ENCODE measurements at places on chromosomes 11 and 22.

DNA sequence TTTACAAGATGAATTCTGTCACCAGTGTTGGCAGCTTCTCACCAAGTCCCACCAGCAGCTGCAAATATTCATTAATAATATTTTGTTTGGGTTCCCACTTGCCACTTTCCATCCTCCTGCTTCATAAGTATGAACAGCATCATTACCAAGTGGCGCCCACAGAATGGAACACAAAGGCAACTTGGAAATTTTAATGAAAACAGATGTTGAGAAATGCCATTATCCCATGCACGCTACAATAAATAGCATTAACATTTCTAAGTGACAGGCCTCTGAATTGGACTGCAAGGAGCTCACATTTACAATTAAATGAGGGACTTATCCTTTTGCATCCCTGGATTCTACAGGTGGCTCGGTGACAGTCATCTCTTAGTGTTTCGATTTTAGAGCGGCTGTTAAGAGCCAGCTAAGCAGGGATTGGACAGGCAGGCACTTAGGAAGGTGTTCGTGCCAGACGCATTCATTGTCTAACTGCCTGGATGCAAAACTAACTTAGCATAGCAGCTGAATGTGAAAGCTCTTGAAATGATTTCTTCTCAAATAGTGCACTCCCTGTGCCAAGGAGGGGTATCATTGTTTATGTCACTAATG lies 170.3 kb downstream of the KIRREL3 start:
- no peak overlapping the region for H3K27ac ChIP-seq
- no peaks in the 10 kb centered on the region for H3K4me1 ChIP-seq
- no peaks in the 10 kb centered on the region for H3K36me3 ChIP-seq
- DNase-seq = no peak
- no peaks in the 10 kb centered on the region for H3K27me3 ChIP-seq

- H3K4me3 ChIP-seq = no peak overlapping the region
- H3K4me1 ChIP-seq = no peaks in the 10 kb centered on the region
- no peaks in the 10 kb centered on the region for H3K27me3 ChIP-seq
- no peak overlapping the region for H3K27ac ChIP-seq
- H3K36me3 ChIP-seq = peaks cover 61% of the 10 kb centered on the region
Observed at GRCh38 chr11:20095189-20095588, 65.1 kb downstream of the DBX1 start.

- H3K4me1 ChIP-seq = no peaks in the 10 kb centered on the region
- H3K36me3 ChIP-seq = no peaks in the 10 kb centered on the region
- no peak overlapping the region for H3K27ac ChIP-seq
- H3K27me3 ChIP-seq = no peaks in the 10 kb centered on the region
Observed at GRCh38 chr22:17412232-17412631, 43.0 kb downstream of the CECR2 start.

GRCh38 chr11:126246636-126247035 lies 22.1 kb downstream of the SRPRA start:
- no peak for DNase-seq
- peaks cover 32% of the 10 kb centered on the region for H3K36me3 ChIP-seq
- H3K27ac ChIP-seq = no peak overlapping the region
- no peaks in the 10 kb centered on the region for H3K4me1 ChIP-seq
- H3K4me3 ChIP-seq = no peak overlapping the region

DNA sequence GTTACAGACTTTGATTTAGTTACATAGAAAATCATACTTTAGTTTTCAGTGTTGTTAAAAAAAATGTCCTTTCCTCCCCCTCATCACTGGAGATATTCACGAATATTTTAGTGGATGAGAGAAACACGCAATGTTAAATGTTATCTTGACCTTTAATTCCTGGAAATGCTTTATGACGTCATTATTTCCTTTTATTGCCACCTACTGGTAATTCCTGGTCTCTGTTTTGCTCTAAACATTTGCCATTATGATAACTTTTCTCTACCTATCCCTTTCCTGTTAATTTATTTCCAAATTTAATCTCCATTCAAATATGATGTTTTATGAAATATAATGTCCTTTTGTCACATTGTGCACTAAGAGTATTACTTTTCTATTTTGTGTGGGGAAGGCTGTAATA lies 770.6 kb downstream of the FAM181B start:
- H3K4me1 ChIP-seq = no peaks in the 10 kb centered on the region
- H3K27me3 ChIP-seq = no peaks in the 10 kb centered on the region
- H3K4me3 ChIP-seq = no peak overlapping the region

DNA sequence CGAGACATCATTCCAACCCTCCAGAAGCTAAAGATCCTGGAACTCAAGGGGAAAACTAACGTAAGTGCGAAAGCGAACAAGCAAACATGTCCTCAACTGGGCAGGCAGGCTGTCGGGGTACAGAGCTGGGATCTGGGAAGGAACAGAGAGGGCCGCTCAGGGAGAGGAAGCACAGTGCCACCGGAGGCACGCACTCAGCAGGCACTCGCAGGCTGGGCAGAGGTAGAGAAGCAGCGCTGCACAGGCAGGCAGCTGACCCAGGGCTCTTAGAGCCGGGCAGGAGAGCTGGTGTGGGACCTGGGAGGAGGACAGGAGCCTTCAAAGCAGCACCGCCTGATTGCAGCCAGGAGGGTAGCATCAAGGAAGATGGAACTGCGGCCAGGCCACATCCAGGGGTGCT lies 62.2 kb downstream of the MICAL3 start:
- H3K27me3 ChIP-seq = no peaks in the 10 kb centered on the region
- no peak overlapping the region for H3K27ac ChIP-seq
- no peak overlapping the region for H3K4me3 ChIP-seq

GRCh38 chr11:102521121-102521520 lies 9.4 kb downstream of the MMP7 start:
- no peak overlapping the region for H3K27ac ChIP-seq
- H3K4me3 ChIP-seq = no peak overlapping the region
- DNase-seq = no peak

GRCh38 chr11:70551351-70552166 lies 153.2 kb downstream of the CTTN start:
- no peak overlapping the region for H3K4me3 ChIP-seq
- no peak overlapping the region for H3K27ac ChIP-seq
- H3K4me1 ChIP-seq = no peaks in the 10 kb centered on the region
